ENCODE measurements at places on chromosomes 3 and 15. TPM values are rescaled to one million over a fixed set of nuclear protein-coding genes. Genes with fewer than 3 reads are reported as not detected.

Gene NLGN1
- 5.7 TPM for total RNA-seq

DNA sequence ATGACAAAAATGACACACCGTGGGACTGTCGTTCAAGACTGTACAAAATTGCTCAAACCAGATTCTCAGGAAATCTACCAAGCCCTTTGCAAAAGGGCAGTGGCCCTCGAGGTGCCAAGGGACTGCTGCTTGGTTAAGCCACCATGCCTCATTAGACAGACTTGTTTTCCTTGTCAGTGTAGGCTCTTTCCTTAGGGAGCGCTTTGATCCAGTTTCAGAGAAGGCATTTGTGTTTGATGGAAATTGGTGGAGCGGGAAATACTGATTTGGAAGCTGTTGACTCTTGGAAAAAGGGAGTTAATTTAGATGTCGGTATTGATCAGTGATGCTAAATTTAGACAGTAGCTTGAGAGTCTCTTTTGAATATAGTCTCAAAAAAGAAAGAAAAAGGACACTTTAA is 304.3 kb upstream of the UMPS start:
- H3K4me3 ChIP-seq, result no peak overlapping the region
- H3K27ac ChIP-seq, result no peak overlapping the region
- DNase-seq, result no peak

DNA sequence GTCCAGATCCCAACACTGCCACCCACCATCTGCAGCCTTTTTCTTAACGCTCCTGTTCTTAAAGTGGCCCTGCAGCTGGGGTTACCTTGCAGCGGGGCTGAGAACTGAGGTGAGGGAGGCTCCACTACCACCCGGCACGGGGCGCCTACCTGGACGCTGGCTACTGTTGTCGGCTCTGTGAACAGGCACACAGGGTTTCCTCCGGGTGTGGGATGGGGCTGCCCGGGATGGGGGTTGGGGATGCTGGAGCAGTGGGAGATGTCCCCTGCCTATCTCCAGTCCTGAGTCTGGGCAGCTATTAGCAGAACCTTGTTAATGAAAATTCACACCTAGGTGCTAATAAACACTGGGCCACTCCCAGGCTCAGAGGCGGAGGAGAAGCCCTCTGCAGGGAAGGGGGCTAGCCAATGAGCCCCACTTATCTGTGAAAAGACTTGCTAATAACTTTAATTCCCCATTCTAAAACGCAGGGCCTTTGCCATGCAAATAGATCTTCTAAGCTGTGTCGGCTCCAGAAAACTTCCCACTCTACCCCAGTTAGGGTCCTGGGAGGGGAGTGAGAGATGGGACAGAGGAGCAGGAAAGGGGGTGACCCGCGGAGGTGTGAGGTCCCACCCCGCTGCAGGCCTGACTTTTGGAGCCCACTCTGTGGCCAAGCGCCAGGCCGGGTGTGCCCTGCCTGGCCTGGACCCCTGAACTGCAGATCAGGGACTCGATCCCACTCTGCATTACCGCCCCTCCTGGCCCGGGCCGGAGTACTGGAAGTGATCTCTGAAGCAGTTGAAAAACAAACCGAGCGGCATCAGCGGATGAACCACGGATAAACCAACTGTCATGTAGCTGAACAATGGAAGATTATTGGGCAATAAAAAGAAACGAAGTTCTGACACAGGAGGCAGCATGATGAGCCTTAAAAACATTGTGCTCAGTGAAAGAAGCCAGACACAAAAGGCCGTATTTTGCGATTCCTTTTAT is 3.1 kb downstream of the MESP1 start:
- H3K4me3 ChIP-seq, result no peak overlapping the region
- no peaks in the 10 kb centered on the region for H3K4me1 ChIP-seq
- DNase-seq, result no peak
- no peaks in the 10 kb centered on the region for H3K36me3 ChIP-seq
- no peak overlapping the region for H3K27ac ChIP-seq

DNA sequence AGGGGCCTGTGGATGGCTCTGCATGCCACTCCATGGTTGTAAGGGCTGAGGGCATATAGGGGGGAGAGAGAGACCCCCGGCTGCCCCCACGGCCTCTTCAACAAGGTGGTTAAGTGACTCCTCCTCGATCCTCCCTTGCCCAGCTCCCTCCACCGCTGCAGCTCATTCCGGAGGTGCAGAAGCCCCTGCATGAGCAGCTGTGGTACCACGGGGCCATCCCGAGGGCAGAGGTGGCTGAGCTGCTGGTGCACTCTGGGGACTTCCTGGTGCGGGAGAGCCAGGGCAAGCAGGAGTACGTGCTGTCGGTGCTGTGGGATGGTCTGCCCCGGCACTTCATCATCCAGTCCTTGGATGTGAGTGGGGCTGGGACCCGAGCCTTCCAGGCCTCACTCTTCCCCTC is 6.5 kb downstream of the FES start:
- H3K36me3 ChIP-seq, result peaks cover 5% of the 10 kb centered on the region
- no peaks in the 10 kb centered on the region for H3K27me3 ChIP-seq
- DNase-seq, result no peak
- no peak overlapping the region for H3K4me3 ChIP-seq

Gene TMEM158
- 3.8 TPM for total RNA-seq
